ENCODE measurements at places on chromosomes 3 and 15.

DNA sequence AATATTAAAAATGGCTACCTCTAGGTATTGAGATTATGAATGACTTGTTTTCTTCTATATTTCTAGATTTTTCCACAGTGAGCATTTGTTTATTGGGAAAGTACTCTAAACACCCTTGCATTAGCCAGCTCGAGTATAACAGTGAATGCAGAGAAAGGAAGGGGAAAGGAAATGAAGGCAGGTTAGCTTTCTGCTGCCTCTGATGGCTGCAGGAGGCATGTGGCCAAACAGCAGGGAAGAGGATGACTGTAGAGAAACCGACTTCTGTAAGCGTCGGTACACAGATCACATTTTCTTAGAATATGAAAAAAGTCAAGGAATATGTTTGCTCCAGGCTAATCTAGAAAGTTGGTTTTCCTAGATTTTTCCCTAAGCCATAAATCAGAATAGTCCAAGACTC, 19.8 kb downstream of the GNB5 start:
- no peak for DNase-seq

- no peak for DNase-seq
Measured at GRCh38 chr3:103167850-103168249, 733.0 kb downstream of the ZPLD1 start.

DNA sequence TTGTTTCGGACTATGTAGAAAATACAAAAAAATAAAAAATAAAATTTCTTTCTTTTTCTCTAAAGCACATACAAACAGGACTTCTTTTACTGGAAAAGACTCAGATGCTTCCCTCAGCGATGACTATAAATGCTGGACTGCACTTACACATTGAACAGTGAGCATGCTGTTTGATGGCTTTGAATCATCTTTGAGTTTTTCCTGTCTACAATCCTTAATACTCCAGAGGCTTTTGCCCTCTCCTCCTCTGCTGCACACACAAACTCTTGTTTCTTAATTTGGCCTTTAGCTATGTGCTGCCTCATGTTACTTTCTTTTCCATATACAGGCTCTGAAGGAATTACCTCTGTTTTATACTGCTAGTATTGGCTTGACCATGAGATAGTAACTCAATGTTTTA, 575.1 kb downstream of the EPHA3 start:
- DNase-seq, result no peak

DNA sequence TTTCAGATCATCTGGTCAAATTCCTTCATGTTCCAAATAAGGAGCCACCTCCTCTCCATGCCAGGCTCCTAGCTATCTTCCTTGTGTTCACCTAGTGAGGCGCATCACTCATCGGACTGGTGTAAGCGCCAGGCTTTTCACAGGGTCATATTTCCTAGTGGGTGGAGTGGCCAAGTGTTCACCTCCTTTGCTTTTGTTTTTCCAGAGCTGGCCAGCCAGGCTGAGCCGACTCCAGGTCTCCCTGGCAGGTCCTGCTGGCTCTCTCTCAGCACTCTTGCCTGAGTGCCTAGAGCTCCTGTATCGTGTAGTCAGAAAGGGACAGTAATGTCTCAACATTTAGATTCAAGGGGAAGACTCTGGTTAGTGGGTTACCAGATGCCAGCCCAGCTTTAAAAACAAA, 31.0 kb downstream of the HEG1 start:
- DNase-seq, result no peak

GRCh38 chr3:59150039-59150438, 100.2 kb upstream of the CFAP20DC start:
- DNase-seq, result no peak

DNA sequence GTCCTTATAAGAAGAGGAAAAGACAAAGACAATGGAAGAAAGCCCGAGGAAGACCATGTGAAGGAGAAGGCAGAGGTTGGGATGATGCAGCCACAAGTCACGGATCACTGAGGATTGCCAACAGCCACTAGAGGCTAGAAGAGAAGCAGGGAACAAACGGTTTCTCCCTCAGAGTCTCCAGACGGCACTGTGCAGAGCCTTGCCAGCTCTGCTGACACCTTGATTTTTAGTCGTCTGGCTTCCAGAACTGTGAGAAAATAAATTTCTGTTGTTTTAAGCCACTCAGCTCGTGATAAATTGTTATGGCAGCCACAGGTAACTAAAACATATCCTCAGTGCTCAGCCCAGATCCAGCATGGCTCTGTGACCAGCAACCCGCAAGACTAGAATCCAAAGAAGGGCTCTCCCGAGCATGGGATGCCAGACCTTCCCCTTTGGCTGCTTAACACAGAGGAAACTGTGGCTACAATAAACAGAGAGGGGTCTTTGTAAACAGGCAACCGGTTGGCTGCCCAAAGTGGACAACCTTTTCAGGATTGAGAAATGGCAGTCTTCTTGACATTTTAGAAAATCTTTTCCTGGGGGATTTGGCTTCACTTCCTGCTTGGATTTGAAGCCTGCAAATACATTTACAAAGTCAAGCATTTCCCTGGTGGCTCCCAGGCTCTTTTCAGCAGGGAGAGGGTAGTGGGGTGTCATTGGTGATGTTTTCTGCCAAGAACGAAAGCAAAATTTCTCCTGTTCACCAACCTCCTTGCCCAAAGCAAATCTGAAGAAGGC, 88.7 kb upstream of the ADPGK start:
- no peak for DNase-seq

- no peak for DNase-seq
Measured at GRCh38 chr3:47452453-47453215, 23.1 kb downstream of the SCAP start.

DNA sequence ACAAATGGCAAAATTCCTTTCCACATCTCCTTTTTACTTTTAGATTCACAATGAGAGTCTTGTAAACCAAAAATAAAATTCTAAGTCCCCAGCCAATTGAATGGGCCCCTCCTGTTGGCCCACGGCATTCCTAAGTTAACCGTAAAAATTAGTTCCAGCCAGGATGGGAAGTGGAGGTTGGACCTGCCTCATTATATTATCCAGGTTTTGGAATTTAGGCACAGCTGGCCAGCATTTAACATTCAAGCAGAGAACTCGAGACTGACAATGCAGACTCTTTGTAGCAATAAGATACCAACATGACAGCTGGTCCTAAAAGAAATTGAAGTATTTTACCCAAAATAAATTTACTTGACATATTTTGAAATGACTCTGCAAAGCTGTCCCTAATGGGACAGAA, 321.0 kb upstream of the NAALADL2 start:
- no peak for DNase-seq

GRCh38 chr3:162602619-162603018, 1106.0 kb downstream of the OTOL1 start:
- no peak for DNase-seq

DNA sequence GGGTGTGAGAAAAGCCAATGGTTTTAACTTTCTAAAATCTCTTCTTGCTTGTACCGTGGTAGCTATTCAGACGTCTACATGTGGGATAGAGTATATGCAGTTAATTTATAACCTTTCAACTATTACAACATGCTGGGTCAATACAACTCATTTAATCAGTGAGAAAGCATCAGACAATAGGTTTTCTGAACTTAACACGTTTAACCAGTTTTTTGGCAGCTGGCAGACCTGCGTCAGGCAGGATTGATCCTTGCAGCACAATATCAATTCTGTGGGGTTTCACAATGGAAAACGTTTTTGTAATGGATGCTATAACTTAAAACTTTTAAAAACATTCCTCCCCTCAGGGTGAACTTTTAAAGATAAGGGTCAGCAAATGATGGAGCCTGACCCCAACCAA, 6.5 kb downstream of the GNB5 start:
- no peak for DNase-seq

All from HS-5 (cell line).